ENCODE measurements at places on chromosomes 4 and X.

GRCh38 chr4:126731062-126731461 lies 901.7 kb upstream of the INTU start:
- DNase-seq, result no peak

- DNase-seq, result no peak
Measured at GRCh38 chr4:23171976-23172375, 479.2 kb downstream of the GBA3 start.

GRCh38 chr4:9825049-9825448 lies 43.6 kb downstream of the DRD5 start:
- DNase-seq, result peak; percentile 80

DNA sequence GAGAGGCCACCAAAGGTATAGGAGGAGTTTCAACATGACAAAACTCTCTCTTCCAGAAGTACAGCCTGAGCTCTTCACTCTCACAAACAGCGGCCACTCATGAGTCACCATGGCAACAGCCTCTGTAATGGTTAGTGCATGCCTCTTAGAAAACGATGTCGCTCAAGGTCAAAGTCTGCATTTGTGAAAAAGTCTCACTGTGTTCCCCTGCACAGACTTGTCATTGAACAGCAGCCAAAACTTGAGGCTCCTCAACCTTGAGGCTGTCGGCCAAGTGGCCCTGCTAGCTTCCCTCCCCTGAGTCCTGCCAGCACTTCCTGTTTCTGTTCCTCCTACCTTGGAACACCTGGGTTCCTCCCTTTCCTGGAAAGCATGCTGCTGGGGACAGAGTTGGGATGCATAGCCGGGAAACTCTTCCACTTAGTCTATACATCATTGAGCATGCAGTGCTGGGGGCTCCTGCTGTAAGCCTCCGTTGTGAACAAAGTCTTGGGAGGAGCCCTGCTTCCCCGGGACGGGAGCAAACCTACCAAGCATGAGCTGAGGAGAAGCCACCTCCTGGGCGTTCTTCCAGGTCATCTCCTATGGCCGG lies 66.6 kb downstream of the ING2 start:
- DNase-seq, result peak; percentile 6

- no peak for DNase-seq
Measured at GRCh38 chr4:111676533-111676932, 468.7 kb upstream of the FAM241A start.

DNA sequence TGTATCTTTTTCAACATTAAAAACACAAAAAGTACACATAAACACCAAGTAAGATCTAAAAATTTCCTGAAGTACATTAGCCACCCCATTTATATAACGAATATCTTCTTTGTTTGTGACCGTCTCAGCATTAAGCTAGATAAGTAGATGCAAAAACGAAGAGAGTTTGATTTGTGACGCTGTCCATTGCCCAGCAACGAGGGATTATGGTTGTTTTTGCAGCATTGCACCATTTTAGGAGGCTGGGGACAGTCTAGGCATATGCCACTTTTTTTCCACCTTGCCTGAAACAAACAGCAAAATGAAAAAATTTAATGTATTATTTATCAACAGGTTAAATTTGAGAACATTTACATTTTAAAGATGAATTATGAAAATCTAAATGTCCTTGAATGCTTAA lies 12.0 kb upstream of the IGSF1 start:
- no peak for DNase-seq

DNA sequence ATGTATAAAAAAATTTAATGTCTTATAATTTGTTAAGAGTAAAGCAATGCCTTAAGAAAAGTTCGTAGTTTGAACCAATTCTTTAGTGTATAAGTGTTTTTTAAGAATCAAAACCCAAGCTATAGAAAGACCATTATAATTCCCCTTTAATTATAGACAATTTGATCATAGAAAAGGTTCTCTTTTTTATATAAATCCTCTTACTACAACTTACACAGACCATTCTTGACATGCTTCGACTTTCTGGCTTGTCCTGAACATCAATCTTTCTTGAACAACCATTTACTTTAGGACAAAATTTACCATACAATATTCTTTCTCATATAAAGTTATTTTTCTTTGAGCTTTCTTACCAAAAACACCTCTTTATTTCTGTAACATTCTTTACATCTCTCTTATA lies 330.5 kb upstream of the SPANXN1 start:
- no peak for DNase-seq

DNA sequence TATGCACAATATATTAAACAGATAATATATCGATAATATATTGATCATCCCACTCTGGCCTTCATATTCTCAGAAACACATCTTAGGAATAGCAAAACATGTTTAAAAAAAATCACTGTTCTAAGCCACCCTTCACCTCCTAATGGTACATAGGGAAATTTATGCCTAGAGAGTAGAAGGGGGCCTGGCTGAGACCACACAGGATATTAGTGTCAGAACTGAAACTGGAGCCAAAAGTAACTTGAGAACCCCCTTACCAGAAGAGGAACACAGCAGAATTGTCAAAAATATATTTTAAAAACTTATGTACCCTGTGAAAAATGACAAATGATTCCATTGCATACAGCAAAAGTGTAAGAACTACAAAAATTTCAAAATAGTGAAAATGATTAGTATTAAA lies 173.1 kb downstream of the VSIG4 start:
- DNase-seq, result no peak

DNA sequence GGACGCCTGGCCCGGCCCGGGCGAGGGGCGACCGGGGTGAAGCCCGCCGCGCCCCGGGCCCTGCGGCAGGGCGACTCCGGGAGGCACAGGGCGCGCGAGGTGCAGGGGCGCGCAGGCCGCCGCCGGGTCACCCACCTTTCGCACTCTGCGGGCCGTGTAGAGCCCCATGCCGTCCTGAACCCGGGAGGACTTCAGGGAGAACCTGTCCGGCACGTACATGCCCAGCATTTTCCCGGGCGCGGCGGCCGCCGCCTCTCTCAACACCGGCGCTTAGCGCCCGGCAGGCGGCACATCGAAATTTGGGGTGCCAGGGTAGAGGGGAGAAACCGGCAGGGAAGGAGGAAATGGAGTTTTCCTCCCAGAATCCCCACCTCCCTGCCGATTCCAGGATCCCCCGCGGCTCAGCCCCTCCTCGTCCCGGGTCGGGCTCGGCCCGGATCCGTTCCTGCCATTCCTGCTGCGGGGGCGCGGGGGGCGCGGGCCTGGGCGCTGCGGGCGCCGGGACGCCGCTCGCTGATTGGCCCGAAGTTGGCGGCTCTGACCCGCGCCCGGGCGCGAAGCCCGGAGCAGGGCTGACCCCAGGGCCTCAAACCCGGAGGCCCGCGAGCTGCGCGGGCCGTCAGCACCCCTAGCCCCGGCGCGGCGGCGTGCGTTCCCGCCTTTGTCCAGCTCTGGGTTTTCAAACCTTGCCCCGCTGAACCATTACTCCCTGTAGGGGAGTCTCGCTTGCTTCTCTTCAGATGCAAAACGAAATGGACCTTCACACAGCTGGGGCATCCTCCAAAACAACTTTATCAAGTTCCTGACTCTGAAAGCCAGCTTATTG lies at the start of gene PRDM5:
PRDM5 (minus strand) TSS at position 346 of the 826 bp plus-strand sequence; CDS start at position 228, 118 bp downstream.
- DNase-seq, result peak; percentile 34

DNA sequence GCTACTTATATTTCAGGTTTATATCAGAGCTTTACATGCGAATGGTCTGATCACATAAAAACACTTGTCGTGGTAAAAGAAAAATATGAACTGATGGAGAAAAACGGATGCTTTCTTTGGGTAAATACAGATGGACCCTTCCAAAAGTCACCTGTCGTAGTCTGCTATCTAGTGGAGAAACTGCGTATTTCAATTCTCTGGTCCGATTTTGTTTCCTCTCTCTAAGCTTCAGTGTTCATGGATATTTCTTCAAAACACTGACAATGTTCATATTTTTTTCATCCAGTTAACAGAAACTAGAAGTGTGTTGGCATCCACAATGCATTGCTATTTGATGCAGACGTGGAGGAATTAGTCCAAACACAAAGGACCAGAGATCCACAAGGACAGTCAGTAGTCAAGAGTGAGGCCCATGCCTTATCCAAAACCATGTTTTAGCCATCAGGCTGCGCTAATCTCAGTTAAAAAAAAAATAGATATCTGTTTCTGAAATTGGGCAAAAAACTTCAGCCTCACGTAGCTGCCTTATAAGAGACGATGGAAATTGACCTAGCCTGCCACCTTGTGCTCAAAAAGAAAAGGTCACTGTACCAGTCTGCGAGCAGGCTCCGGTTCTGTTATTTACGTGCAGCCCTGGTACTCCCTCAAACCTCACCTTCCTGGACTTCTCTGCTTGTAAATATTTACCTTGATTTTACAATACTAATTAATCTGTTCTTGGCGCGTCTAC lies 16.0 kb downstream of the MEPE start:
- DNase-seq, result peak; percentile 50

DNA sequence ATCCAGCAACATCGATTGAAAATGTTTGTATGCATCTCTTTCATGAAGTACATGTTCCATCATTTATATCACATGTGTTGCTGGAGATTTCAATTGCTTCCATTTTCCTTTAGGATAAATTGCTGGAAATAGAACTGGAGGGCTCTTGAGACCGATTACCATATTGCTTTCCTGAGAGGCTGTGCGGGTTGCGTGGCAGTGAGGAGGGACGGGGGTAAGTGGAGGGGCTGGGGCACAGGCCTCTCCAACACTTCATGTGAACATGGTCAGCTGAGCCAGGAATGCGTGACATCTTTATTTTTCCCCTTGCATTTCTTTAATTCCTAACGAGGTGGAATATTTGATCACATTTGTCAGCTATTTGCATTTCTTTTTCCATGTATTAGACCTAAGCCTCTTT lies 144.6 kb downstream of the TBL1X start:
- no peak for DNase-seq

DNA sequence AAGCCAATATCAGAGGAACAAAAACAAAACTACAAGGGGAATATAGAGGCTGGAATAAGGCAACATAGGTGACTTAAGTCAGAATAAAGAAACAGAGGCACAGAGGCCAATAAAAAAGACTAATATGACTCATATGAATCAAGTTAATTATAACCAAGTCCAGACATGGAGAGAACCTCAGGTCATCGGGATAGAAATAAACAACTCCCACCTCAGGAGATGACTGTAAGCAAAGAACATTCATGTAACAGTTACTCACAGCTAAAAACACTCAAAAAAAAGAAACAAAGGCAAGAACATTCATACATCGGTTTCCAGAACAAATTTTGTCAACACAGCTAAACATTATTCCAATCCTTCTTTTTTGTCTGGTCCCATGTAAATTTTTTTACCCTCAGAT lies 60.3 kb upstream of the RXFP1 start:
- DNase-seq, result no peak

DNA sequence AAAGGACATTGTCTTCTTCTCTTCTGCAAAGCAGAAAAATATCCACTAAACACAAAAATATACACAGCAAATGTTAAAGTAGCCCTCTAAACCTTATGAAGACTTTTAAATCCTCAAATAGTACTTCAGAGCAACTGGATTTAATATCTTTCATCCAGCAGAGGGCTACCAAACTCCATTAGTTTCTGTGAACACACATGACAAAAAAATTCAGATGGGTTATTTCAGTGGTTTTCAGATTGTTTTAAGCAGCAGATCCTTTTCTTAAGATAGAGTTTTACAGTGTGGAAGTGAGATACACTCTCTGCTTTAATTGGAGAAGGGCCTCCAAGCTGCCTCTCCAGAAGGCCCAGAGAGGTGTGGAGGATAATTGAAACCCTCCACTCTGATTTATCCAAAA lies 56.7 kb downstream of the ANK2 start:
- no peak for DNase-seq

- no peak for DNase-seq
Measured at GRCh38 chrX:148223361-148223760, 242.2 kb downstream of the FMR1NB start.

DNA sequence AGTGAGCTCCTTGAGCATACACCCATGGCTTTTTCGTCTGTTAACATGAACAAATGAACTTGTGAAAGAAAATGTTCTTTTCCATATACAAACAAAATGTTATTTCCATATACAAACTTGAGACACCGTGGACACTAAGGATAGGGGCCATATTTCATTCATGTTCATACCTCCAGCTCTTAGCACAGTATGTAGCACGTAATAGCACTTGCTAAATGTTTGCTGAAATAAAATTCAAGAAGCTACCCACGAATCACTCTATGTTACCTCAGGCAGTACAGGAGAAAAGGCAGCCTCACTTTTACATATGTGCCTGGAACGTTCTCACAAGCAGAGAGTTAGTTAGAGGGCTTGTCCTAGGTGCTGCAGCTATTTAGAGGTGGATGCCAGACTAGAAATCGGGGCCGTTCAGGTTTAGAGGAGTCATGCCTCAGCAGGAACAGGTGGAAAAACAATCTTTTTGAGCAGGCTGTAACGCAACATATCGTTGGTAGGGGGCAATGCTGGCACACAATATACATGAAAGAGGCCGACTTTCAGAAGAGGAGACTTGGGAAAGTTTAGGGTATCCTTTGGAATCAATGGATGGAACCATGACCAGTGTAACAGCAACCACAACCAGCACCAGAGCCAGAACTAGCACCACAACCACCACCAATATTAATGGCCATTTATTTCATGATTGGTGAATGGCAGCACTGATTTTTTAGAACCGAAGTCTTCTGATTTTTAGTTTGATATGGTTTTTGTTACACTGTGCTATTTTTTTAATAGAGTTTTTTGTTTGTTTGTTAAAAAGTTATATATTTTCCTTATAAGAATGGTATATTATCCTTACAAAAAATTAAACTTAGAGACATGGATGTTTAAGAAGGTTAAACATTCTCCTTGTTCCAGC lies 14.8 kb upstream of the PAQR3 start:
- DNase-seq, result peak; percentile 14

GRCh38 chr4:168098248-168098717 lies 5.9 kb downstream of the ANXA10 start:
- DNase-seq, result no peak

- DNase-seq, result no peak
Measured at GRCh38 chr4:135371137-135371536, 1169.5 kb upstream of the PABPC4L start.

DNA sequence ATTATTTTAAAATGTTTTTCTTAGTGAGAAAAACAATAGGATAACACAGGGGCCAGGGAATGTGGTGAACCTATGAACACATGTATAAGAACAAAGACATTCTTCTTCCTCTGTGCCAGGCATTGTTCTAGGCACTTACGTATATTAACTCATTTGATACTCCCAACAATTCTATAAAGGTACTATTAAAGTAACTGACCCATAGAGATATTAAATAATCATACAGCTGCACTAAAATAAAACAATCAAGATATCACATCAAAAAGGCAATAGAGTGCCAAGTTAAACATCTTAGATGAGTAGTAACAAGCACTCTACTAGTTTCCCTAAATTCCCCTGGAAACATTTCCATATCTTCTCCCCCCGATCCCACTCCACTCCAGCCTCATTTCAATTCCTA lies 33.4 kb downstream of the SLC39A8 start:
- DNase-seq, result no peak

- DNase-seq, result no peak
Measured at GRCh38 chr4:1655081-1655480, 29.0 kb downstream of the FAM53A start.

- DNase-seq, result no peak
Measured at GRCh38 chr4:139245590-139245989, 34.4 kb downstream of the MGARP start.

All from activated CD4-positive, alpha-beta T cell treated with anti-CD3 and anti-CD28 coated beads, Interleukin-10, Interleukin-2, amounts not matched to agents 100 ng/mL and 50 ng/mL, durations not matched to agents 16 hours and 8 hours (primary cell).